T-helper 1 cell treated with Interleukin-12 subunit alpha and Interleukin-12 subunit beta and Interleukin-4 antibody, amounts not matched to agents 30 ng/mL and 1 ng/mL, for 36 hours (primary cell): ENCODE measurements at places on chromosomes 5 and 9. TPM values are rescaled to one million over a fixed set of nuclear protein-coding genes. Genes with fewer than 3 reads are reported as not detected.

NTNG2 gene
- 10.1 and 12.2 TPM in 2 replicates for total RNA-seq

MYOZ3 gene
- total RNA-seq: 0.10 TPM in 1 of 2 replicates, not detected in the other

IFNA2 gene
- total RNA-seq: not detected in 2 replicates

RNF208 gene
- 4.3 and 5.0 TPM in 2 replicates for total RNA-seq

DMAC1 gene
- total RNA-seq: 44.9 and 46.8 TPM in 2 replicates

STKLD1 gene
- 0.39 and 1.3 TPM in 2 replicates for total RNA-seq

FGF18 gene
- total RNA-seq: 0.12 TPM in 1 of 2 replicates, not detected in the other

UGT3A2 gene
- 0.15 and 0.25 TPM in 2 replicates for total RNA-seq

PCDHGA2 gene
- 0.05 and 0.07 TPM in 2 replicates for total RNA-seq

ANKRD20A1 gene
- total RNA-seq: 0.76 and 1.1 TPM in 2 replicates

NIPAL4 gene
- 0.54 and 1.0 TPM in 2 replicates for total RNA-seq

DIRAS2 gene
- not detected in 2 replicates for total RNA-seq
